Lung (tissue), 17 donors: ENCODE measurements at places on chromosomes 2 and 18. TPM values are rescaled to one million over a fixed set of nuclear protein-coding genes. Genes with fewer than 3 reads are reported as not detected.

KLF7 gene
- 20.9 TPM for polyA plus RNA-seq

IL37 gene
- polyA plus RNA-seq = 1.4 TPM

HOXD4 gene
- polyA plus RNA-seq = 0.12 TPM

SPATA3 gene
- not detected for polyA plus RNA-seq

PUM2 gene
- polyA plus RNA-seq = 29.5 TPM

SP140 gene
- 6.5 TPM for polyA plus RNA-seq

PRKAG3 gene
- not detected for polyA plus RNA-seq

RIT2 gene
- not detected for polyA plus RNA-seq

TSPYL6 gene
- not detected for polyA plus RNA-seq

SULT1C4 gene
- 1.7 TPM for polyA plus RNA-seq

DOK6 gene
- 1.1 TPM for polyA plus RNA-seq

REEP1 gene
- 2.4 TPM for polyA plus RNA-seq

DIPK1C gene
- polyA plus RNA-seq = 0.02 TPM

MAP3K19 gene
- polyA plus RNA-seq = 2.9 TPM

DHX57 gene
- 7.7 TPM for polyA plus RNA-seq

LCT gene
- polyA plus RNA-seq = 0.02 TPM

AOX1 gene
- 11.1 TPM for polyA plus RNA-seq

HOXD13 gene
- polyA plus RNA-seq = not detected

IER3IP1 gene
- polyA plus RNA-seq = 20.5 TPM

UGT1A6 gene
- polyA plus RNA-seq = 0.96 TPM

SAG gene
- polyA plus RNA-seq = 0.03 TPM

TEX44 gene
- not detected for polyA plus RNA-seq

VIL1 gene
- 0.09 TPM for polyA plus RNA-seq

LRRC30 gene
- polyA plus RNA-seq = not detected

GPATCH11 gene
- 5.3 TPM for polyA plus RNA-seq

CXCR1 gene
- polyA plus RNA-seq = 0.47 TPM

KCNIP3 gene
- polyA plus RNA-seq = 1.8 TPM

TAF4B gene
- 1.6 TPM for polyA plus RNA-seq

C2orf92 gene
- 16.4 TPM for polyA plus RNA-seq

OR6B2 gene
- not detected for polyA plus RNA-seq

CFC1 gene
- 0.19 TPM for polyA plus RNA-seq

ROCK2 gene
- 11.8 TPM for polyA plus RNA-seq

CPLX4 gene
- 0.01 TPM for polyA plus RNA-seq

MC2R gene
- polyA plus RNA-seq = not detected

COBLL1 gene
- 23.6 TPM for polyA plus RNA-seq
